Sigmoid colon (tissue), 7 donors: ENCODE measurements at places on chromosomes 5 and 9. TPM values are rescaled to one million over a fixed set of nuclear protein-coding genes. Genes with fewer than 3 reads are reported as not detected.

- H3K4me3 ChIP-seq, result no peak overlapping the region
- no peak for DNase-seq
- H3K4me1 ChIP-seq, result peaks cover 38% of the 10 kb centered on the region
- no peaks in the 10 kb centered on the region for H3K36me3 ChIP-seq
- no peaks in the 10 kb centered on the region for H3K27me3 ChIP-seq
- H3K27ac ChIP-seq, result no peak overlapping the region
Measured at GRCh38 chr5:78827725-78828124, 157.4 kb downstream of the ARSB start.

DNA sequence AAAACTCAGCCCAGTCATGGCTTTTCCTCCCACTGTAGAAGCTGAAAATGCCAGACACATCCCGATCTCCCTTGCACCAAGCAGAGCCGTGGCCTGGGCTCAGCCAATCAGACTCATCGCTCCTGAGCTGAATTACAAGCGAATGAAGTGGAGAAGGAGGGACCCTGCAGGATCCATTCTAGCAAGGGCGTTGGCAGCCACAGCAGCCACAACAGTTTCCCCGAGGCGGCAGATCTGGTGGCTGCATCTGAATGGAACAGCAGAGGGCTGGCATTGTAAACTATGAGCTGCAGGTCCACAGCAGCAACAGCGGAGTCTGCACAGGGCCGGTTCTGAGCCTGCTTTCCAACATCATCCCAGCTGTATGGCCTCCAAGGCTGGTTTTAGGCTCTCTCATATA lies 23.8 kb downstream of the ALG2 start:
- no peak for DNase-seq
- H3K27ac ChIP-seq, result no peak overlapping the region
- no peaks in the 10 kb centered on the region for H3K4me1 ChIP-seq
- no peaks in the 10 kb centered on the region for H3K27me3 ChIP-seq
- no peak overlapping the region for H3K4me3 ChIP-seq
- no peaks in the 10 kb centered on the region for H3K36me3 ChIP-seq

GRCh38 chr5:139658501-139658927 lies 10.4 kb downstream of the CXXC5 start:
- no peak for DNase-seq
- peaks cover 88% of the 10 kb centered on the region for H3K4me1 ChIP-seq
- H3K4me3 ChIP-seq, result no peak overlapping the region
- H3K36me3 ChIP-seq, result no peaks in the 10 kb centered on the region

FCHO2 gene
- 36.0 TPM for total RNA-seq
